CD4-positive, alpha-beta T cell treated with Interleukin-17A for 4 hours (primary cell): ENCODE measurements at places on chromosomes 4 and X.

- no peak for DNase-seq
Measured at GRCh38 chrX:9127986-9128385, 94.1 kb upstream of the FAM9B start.

- DNase-seq: no peak
Measured at GRCh38 chrX:776529-777230, 146.1 kb downstream of the SHOX start.

DNA sequence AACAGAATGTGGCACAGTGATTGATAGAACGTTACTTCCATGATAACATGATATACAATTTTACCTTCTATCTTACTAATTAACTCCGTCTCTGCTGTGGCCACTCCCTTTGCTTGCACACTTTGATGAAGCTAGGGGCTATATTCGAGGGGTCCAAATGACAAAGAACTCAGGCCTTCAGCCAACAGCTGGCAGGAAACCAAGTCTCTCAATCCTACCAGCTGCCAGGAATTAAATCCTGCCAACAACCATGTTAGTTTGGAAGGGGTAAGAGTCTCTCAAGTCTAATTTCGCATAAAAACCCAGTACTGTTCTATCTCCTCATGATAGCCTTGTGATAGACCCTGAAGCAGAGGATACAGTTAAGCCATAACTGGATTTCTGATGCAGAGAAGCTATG lies 1122.9 kb upstream of the PCDH10 start:
- no peak for DNase-seq

DNA sequence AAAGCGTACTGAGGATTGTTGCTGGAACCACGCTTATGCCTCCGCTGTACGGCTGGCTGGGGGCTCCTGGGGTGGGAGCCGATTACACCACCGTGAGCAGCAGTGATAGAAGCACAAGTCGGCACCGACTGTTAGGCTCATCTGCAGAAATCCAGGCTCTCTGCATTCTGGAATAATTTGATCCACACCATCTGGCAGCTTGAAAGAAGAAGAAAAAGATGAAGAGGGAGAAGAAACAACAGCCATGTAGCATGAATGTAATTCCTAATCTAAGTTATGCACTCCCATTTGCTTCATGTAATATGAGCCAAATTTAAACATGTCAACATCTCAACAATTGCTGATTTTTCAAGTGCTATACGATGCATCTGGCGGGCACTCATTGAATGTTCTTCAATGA lies 84.6 kb upstream of the DHX15 start:
- DNase-seq: no peak

GRCh38 chrX:151184705-151185104 lies 8.3 kb downstream of the GPR50 start:
- no peak for DNase-seq

DNA sequence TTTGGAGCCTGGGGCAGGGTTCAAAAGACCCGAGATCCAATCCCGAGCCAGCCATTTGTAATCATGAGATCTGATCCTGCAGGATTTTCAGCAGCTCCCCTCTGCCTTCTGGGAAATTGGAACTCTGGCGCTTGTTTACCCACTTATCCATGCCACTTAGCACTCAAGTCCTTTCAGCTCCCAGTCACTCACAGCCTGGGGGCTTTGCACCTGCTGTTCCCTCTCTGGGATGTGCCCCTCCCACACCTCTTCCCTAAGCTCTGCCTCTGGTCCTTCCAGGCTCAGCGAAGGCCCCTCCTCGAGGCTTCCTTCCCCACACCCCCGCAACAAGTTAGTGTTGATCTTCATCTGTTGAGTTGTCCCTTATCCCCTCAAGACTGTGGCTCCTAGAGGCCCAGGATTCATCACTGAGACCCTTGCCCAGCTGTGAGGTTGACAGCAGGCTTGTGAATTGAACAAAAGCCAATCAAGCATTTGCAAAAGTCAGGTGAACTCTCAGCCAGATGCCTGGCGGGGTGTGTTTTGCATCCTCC lies 99.1 kb upstream of the AFAP1 start:
- no peak for DNase-seq

- DNase-seq: peak; percentile 27
Measured at GRCh38 chrX:136759968-136760367, 20.8 kb downstream of the ARHGEF6 start.
